Muscle of arm (tissue), 14 donors: ENCODE measurements at places on chromosomes 3 and 15. TPM values are rescaled to one million over a fixed set of nuclear protein-coding genes. Genes with fewer than 3 reads are reported as not detected.

The TTLL13 gene
- not detected for polyA plus RNA-seq

The BCHE gene
- polyA plus RNA-seq, result 86.4 TPM

The CD80 gene
- polyA plus RNA-seq, result 0.46 TPM

The MCTP2 gene
- polyA plus RNA-seq, result 2.9 TPM

The BBS4 gene
- 17.5 TPM for polyA plus RNA-seq

- DNase-seq, result peak; percentile 64
Measured at GRCh38 chr15:40594429-40594836, 384 bp downstream of the KNL1 start.

GRCh38 chr3:135325096-135325495, 530.0 kb downstream of the EPHB1 start:
- DNase-seq, result no peak

DNA sequence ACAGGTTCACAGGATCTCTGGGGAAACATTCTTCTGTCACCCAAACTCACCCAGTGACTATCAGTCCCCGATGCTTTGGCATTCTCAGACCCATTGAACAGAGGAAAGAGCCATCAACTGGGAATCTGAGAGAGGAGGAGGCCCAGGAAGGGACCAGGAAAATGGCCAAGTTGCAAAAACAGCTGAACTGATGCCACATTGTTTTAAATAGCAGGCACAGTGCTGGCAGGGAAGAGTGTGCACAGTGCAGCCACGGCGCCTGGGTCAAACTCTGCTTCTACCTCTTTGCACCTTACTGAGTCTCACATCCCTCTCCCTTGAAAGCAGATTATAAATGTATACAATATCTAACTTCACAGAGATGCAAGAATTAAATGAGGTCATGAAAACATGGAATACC, 66.4 kb downstream of the SRGAP3 start:
- DNase-seq, result no peak

- no peak for DNase-seq
Measured at GRCh38 chr3:50533316-50533715, 29.9 kb upstream of the CACNA2D2 start.

- DNase-seq, result no peak
Measured at GRCh38 chr15:96896766-96897165, 566.3 kb downstream of the NR2F2 start.

- peak; percentile 35 for DNase-seq
Measured at GRCh38 chr3:51671734-51672475, 853 bp downstream of the TEX264 start.

GRCh38 chr3:114706591-114707232, 412.9 kb downstream of the TIGIT start:
- DNase-seq, result no peak

- DNase-seq, result no peak
Measured at GRCh38 chr3:172270557-172271166, 177.6 kb downstream of the GHSR start.

DNA sequence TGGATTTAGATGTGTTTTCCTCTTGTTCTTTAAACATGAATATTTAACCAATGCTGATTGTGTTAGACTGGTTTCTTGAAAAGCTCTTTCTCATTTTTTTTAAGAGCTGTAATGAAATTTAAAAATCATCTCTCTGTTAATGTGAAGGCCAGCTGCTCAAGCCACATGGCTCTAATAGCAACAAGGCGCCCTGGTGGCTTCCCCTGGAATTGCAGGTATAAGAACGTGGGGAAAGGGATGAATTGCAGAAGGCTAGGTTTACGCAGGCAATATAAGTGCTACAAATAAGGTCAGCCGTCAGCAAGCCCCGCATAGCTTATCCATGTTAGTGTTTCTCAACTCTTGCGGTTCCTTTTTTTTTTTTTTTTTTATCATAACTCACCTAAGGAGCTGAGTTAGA, 108.5 kb downstream of the SAMMSON start:
- no peak for DNase-seq

DNA sequence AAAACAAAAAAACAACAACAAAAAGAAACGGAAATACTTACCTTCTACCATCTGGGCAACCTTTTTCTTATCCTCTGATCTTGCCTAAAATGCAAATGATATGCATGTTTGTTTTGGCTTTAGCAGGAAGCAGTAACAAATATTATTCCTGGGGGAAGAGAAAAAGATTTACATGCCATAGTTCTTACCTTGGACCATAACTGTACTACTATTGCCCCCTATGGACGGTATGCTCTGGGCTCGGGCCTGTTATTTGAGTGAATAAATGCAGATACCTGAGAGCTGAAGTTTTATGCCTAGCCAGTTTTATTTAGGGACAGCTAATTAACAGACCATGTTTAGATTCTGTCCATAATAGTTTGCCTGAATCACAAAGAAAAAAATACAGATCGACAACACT, 12.6 kb upstream of the STARD5 start:
- DNase-seq, result no peak

- no peak for DNase-seq
Measured at GRCh38 chr3:64642327-64643151, 45.3 kb downstream of the ADAMTS9 start.

DNA sequence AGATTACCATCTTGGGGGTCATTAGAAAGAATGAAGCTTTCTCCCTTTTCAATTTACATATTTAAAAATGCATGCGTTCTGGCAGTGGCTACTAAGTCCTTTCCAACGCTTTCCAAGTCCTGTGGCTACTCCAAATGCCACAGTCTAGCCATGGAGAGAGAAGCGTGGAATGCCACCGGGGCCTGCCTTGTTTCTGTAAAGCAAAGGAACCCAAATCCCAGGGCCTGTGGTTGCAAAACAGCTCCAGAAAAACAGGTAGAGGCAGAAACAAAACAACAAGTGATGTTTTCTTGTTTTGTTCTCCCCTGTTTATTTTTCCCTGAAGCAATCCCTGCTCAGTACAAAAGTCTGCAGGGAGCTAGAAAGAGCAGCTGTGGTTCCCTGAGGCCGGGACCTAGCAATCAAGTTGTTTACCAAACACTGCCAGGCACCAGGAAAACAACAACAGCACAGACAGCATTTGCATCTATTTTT, 85.5 kb downstream of the FOXP1 start:
- no peak for DNase-seq

- no peak for DNase-seq
Measured at GRCh38 chr15:80324545-80325080, 72.6 kb upstream of the CTXND1 start.

DNA sequence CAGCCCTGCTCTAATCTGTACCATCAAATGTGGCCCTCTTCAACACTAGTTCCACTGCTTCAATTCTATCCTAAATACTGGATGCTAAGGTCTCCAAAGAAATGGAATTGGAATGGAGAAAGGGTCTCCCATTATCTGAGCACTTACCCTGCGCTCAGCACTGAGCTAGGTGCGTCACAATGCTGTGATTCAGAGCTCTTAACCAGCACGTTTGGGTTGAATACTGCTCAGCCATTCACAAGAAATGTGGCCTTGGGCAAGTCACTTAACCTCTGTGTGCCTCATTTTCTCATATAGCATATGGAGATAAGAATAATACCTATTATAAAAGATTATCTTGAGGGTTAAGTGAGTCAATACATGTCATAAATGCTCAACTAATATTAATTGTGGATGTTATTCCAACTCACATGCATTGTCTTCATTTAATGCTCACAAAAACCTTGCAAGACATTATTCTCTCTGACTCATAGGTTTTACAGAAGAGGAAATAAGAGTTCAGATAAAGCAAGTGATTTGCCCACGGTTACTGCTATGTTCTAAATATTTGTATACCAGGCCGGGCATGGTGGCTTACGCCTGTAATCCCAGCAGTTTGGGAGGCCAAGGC, 27.4 kb upstream of the SRGAP3 start:
- no peak for DNase-seq

GRCh38 chr3:77618686-77619085, 578.8 kb downstream of the ROBO2 start:
- DNase-seq, result no peak

GRCh38 chr3:70738291-70738681, 425.8 kb upstream of the MDFIC2 start:
- DNase-seq, result no peak

DNA sequence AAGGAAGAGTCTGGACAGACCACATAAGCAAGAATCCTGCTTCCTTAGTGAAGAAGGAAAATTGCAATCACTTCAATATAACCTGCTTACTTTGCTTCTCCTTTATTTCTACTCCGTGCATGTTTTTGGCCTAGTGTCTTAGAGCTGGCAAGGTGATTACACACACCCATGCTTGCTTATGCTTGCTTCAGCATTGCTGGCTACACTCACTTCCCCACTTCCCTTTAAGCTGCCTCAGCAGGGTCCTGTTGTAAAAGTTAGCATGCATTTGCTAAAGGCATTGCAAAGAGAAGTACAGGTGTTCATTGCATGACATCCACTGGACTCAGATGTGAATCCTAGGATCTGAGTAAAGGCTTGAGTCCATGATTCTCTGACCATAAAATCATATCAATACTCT, 47.5 kb upstream of the STT3B start:
- DNase-seq, result no peak
